ENCODE measurements at places on chromosomes 13 and 19.

DNA sequence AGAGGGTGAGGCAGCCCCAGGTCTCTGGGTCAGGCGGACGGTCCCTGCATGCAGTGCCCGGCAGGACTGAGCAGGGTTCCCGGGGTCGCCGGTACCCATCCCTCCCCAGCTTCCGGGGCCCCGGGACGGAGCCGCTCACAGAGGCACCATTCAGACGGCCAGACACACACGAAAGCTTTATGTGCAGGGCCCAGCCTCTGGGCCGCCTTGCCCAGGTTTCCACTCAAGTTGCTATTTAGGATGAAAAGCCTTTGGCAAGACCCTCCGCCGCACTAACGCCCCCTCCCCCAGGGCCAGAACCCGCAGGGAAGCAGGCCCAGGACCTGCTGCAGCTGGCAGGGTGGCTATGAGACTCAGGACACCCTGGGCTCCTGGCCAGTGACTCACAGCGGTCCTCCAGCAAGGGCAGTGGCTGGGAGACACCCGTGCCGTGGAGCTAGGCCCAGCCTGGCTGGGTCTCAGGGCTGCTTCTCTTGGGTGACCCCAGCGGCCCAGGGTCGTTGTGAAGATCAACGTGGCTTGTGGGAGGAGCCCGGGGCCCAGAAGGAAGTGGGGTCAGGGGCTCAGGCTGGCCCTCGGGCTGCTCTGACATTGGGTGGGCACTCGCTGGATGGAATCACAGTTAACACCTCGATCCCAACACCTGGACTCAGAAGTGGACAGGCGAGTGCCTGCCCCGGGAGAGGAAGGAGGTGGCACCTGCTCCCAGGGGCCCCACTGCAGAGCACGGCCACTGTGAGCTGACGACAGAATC lies 4.8 kb downstream of the C19orf25 start:
- ATAC-seq: no peak
- H3K36me3 ChIP-seq: peaks cover 13% of the 10 kb centered on the region
- H3K4me1 ChIP-seq: no peaks in the 10 kb centered on the region
- H3K27me3 ChIP-seq: no peaks in the 10 kb centered on the region
- H3K27ac ChIP-seq: no peak overlapping the region

DNA sequence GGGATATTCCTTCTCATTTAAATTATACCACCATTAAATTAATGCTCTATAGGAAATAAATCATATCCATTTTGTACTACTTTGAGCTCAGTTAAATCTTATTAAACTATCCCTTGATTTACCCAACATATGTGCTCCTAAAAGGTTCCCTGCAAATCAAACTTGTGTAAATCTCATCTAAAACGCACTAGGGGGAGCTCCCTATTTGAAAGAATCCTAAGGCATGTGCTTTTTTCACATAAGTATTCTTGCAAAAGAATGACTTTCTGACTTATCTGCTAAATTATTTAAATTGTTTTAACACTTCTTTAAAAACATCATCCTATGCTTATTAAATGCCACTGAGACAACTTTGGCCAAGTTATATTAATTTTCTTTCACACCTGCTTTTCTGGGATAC lies 7.9 kb downstream of the INTS6 start:
- H3K27me3 ChIP-seq: no peaks in the 10 kb centered on the region
- no peak for ATAC-seq
- no peak overlapping the region for H3K4me3 ChIP-seq
- peaks cover 62% of the 10 kb centered on the region for H3K36me3 ChIP-seq
- H3K27ac ChIP-seq: no peak overlapping the region

DNA sequence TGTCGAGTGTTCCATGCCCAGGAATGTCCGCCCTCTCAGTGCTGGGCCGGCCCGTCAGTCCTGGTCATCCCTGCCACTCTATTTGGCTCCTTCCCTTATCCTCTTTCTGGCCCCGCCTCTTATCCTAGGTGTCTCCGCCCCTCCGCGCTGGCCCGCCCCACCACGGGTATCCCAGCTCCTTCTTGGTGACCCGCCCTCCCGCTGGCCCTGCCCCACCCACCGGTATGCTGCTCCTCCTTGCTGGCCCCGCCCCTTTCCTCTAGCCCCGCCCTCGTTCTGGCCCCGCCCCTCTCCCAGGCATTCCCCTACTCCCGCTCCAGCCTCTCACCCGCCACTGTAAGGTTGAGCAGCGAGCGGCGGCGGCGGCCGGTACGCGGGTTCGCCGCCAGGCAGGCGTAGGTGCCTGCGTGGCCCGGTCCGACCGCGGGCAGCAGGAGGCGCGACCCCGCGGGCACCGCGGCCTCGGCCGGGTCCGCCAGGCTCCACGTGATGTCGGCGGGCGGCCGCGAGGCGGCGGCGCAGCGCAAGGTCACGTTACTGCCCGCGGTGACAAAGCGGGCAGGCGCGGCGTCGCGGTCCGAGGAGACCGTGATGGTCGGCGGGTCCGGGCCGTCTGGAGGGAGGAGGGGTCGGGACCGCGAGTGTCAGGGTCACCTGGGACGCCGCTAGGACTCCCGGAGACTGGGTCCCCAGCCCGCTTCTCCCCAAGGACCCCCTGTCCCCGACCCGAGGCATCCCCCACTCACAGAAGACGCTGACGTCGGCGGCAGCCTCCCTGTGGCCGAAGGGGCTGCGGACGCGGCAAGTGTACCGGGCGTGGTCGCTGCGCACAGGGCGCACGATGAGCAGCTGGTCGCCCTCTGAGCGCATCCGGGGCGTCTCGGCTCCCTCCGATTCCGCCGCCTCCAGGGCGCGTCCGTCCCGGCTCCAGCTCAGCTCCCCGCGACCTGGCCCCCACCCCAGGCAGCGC lies 2.0 kb downstream of the VSIG10L start:
- H3K36me3 ChIP-seq: peaks cover 4% of the 10 kb centered on the region
- H3K27me3 ChIP-seq: no peaks in the 10 kb centered on the region
- ATAC-seq: peak; percentile 90
- peak overlapping the region; percentile 86 for H3K4me3 ChIP-seq
- H3K4me1 ChIP-seq: peaks cover 7% of the 10 kb centered on the region

GRCh38 chr19:58584498-58585441 lies 11.6 kb upstream of the MZF1 start:
- H3K36me3 ChIP-seq: peaks cover 23% of the 10 kb centered on the region
- H3K4me1 ChIP-seq: peaks cover 17% of the 10 kb centered on the region
- no peaks in the 10 kb centered on the region for H3K27me3 ChIP-seq
- no peak for ATAC-seq

DNA sequence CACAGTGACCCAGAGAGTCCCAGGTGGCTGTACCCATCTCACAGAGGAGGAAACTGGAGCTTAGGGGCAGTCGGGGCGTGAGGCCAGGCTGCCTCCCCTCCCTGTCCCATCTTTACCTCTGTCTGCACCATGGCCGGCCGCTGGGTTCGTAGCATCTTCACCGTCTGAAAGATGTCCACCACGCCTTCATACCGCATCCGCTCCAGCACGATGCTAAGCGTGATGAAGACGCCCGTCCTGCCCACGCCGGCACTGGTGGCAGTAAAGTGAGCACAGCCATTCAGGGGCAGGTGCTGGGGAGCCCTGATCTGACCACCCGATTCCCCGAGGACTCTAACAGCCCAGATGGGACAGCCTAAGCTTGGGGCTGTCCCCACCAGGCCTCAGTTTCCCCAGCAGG lies 132.8 kb downstream of the PTPRS start:
- H3K4me1 ChIP-seq: no peaks in the 10 kb centered on the region
- no peak overlapping the region for H3K27ac ChIP-seq
- H3K4me3 ChIP-seq: no peak overlapping the region
- no peak for ATAC-seq
- H3K27me3 ChIP-seq: no peaks in the 10 kb centered on the region
- H3K36me3 ChIP-seq: no peaks in the 10 kb centered on the region

GRCh38 chr13:21330126-21330861 lies 128.8 kb downstream of the ZDHHC20 start:
- H3K27me3 ChIP-seq: no peaks in the 10 kb centered on the region
- peak; percentile 70 for ATAC-seq
- H3K36me3 ChIP-seq: no peaks in the 10 kb centered on the region
- H3K4me3 ChIP-seq: peak overlapping the region; percentile 21
- peaks cover 21% of the 10 kb centered on the region for H3K4me1 ChIP-seq
- peak overlapping the region; percentile 53 for H3K27ac ChIP-seq

DNA sequence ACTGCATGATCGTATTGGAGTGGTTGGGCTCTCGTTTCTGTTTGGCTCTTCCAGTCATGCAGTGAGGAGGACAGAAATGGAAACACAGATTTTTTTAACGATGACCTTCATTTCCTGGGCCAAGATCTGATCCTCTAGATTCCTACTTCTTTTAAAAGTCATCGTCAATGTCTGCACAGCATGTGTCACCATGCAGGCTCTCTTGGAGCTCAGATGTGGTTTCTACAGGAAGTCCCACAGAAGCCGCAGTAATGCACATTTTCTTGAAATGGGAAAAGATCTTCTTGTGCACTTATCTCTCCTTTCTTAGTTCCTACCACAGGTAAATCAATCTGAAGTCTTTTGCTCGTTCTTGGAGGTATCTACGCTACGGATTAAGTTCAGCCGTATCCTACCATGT lies 626.9 kb downstream of the EFNB2 start:
- H3K27ac ChIP-seq: no peak overlapping the region
- H3K36me3 ChIP-seq: no peaks in the 10 kb centered on the region
- ATAC-seq: peak; percentile 87
- H3K4me3 ChIP-seq: peak overlapping the region; percentile 63

DNA sequence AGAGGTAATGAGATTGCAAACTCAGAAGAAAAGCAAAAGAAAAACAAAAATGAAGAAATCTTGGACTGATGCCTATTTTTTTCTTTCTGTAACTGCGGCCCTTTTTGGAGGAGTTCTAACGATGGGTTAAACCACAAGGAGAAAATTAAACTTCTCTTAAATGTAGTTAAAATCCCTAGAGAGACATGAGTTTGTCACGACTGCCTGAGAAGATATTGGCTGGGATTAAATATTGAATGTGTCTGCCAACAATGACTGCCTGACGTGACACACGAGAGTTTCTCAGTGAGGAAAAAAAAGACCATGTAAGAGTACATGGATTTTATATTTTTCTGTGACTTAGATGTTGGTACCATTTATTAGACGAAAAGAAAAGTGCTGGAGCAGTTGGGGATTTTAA lies 1013.4 kb downstream of the PCDH9 start:
- H3K4me3 ChIP-seq: no peak overlapping the region
- no peaks in the 10 kb centered on the region for H3K27me3 ChIP-seq
- H3K27ac ChIP-seq: no peak overlapping the region
- no peaks in the 10 kb centered on the region for H3K4me1 ChIP-seq
- no peak for ATAC-seq

- H3K27me3 ChIP-seq: no peaks in the 10 kb centered on the region
- H3K4me1 ChIP-seq: no peaks in the 10 kb centered on the region
- H3K4me3 ChIP-seq: no peak overlapping the region
- H3K27ac ChIP-seq: no peak overlapping the region
Measured at GRCh38 chr19:28485292-28485691, 727.7 kb downstream of the UQCRFS1 start.

DNA sequence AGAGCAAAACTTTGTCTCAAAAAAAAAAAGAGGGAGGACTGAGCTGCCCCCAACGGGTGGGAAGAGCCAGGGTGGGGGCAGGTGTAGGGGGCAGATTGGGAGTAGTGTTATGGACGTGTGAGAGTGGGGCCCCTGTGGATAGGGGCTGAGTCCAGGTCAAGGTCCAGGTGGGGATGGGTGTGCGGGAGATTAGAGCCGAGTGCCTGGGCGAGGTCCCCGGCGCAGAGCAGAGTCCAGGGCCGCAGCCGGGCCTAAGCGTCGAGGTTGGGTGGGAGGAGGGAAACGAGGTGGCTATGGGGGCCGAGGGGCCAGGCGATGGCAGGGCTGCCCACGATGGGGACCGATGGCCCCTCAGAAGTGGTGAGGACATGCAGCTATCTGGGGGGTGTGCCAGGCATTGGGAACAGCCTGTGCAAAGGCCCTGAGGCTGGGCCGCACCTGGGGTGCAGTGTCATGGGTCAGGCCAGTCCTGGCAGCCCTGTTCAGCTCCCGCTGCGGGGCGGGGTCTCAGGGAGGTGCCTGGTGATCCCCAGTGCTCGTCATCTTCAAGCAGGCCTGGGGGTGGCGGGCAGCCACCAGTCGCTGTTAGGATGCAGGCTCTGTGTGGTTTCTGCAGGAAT lies 12.3 kb upstream of the MISP start:
- H3K27ac ChIP-seq: no peak overlapping the region
- H3K36me3 ChIP-seq: no peaks in the 10 kb centered on the region
- no peak for ATAC-seq
- H3K27me3 ChIP-seq: no peaks in the 10 kb centered on the region

- peaks cover 3% of the 10 kb centered on the region for H3K27me3 ChIP-seq
- ATAC-seq: peak; percentile 74
- no peak overlapping the region for H3K4me3 ChIP-seq
- H3K4me1 ChIP-seq: no peaks in the 10 kb centered on the region
- H3K27ac ChIP-seq: no peak overlapping the region
- no peaks in the 10 kb centered on the region for H3K36me3 ChIP-seq
Measured at GRCh38 chr13:101291646-101292515, 124.4 kb downstream of the NALCN start.

- ATAC-seq: peak; percentile 31
- H3K4me1 ChIP-seq: peaks cover 9% of the 10 kb centered on the region
- H3K36me3 ChIP-seq: peaks cover 30% of the 10 kb centered on the region
- peak overlapping the region; percentile 85 for H3K27ac ChIP-seq
Measured at GRCh38 chr13:48302871-48303358, 636 bp upstream of the RB1 start.

- H3K27ac ChIP-seq: no peak overlapping the region
- peaks cover 10% of the 10 kb centered on the region for H3K27me3 ChIP-seq
- no peaks in the 10 kb centered on the region for H3K36me3 ChIP-seq
- ATAC-seq: no peak
Measured at GRCh38 chr13:24159357-24159756, 1.2 kb upstream of the SPATA13 start.

GRCh38 chr19:36605877-36606478 lies 865 bp downstream of the ZNF382 start:
- peak overlapping the region; percentile 99 for H3K4me3 ChIP-seq
- H3K36me3 ChIP-seq: peaks cover 44% of the 10 kb centered on the region
- H3K4me1 ChIP-seq: peaks cover 19% of the 10 kb centered on the region
- H3K27me3 ChIP-seq: no peaks in the 10 kb centered on the region
- peak overlapping the region; percentile 82 for H3K27ac ChIP-seq

DNA sequence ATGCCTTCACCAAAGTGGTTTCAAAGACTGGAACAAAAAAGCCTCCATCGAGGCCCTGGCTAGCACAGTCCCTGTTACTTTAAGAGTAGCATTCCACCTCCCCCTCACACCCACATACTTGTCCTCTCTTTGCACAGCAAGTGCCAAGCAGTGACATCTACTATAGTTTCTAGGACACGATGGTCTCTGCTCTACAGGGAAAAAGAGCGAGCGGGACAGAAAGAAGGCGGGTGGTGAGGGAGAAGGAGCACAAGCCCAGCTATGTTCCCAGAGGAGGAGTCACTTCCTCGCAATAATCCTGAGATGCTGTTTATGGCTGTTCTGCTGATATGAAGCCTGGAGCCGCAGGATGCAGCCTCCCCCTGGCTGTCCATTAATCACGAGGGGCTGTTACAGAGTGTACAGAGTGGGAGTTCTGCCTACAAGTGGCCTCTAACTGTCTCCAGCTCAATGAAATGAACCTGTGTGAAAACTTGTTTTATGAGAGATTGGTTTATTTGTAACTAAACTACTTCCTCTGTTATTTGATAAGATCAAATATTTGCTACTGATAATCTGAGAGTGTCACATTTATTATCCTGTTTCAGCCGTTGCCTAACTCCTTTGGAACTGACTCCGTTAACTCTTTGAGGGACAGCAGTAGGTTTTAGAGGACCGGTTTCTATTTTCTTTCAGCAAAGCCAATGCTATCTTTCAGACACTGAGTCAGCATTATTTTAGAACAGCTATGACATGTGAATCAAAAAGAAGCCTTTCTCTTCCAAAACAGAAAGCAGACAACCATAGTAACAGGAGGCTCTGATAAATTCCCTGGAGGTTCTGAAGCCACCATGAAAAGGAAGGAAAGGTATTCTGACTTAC lies 208.0 kb downstream of the SPRY2 start:
- no peaks in the 10 kb centered on the region for H3K36me3 ChIP-seq
- no peak for ATAC-seq
- H3K27me3 ChIP-seq: no peaks in the 10 kb centered on the region
- no peak overlapping the region for H3K4me3 ChIP-seq
- H3K4me1 ChIP-seq: no peaks in the 10 kb centered on the region
